ENCODE measurements at places on chromosomes 13 and 19.
A peak's percentile ranks its signal among the peaks of the same experiment; 100 is the strongest.

- no peak for DNase-seq
These were observed 111.2 kb downstream of the KCNRG start for GRCh38 chr13:50126263-50126992.

DNA sequence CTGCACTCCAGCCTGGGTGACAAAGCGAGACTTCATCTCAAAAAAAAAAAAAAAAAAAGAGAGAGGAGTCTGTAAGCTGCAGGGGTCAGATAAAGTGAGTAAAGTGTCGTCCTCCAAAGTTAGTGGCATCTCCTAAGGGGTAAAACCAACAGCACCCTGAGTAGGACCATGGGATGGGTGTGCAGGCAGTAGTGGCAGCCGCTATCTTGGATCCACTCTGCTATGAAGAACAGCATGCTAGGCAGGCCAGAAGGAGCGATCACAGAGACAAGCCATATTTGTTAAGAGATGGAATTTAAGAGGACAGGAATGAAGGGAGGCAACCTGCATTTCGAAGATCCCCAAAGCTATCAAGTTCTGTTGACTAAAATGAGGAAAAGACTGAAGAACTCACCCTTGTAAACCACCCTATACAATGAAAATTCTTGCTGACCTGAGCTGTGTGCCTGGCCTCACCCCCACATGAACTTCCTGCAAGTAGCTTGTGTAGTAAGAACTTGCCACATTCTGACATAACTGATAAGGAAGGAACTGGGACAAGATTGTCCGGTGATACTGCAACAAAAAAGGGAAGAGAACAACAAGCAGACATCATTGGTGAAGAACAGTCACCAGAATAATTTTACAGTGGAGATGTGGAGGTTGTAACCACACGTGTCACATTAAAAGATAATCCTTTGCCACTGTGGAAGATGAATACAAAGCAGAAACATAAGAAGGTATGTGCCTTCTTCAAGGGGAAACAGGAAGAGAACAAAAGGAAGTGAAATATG is 16.2 kb downstream of the DPY19L3 start:
- DNase-seq = no peak

DNA sequence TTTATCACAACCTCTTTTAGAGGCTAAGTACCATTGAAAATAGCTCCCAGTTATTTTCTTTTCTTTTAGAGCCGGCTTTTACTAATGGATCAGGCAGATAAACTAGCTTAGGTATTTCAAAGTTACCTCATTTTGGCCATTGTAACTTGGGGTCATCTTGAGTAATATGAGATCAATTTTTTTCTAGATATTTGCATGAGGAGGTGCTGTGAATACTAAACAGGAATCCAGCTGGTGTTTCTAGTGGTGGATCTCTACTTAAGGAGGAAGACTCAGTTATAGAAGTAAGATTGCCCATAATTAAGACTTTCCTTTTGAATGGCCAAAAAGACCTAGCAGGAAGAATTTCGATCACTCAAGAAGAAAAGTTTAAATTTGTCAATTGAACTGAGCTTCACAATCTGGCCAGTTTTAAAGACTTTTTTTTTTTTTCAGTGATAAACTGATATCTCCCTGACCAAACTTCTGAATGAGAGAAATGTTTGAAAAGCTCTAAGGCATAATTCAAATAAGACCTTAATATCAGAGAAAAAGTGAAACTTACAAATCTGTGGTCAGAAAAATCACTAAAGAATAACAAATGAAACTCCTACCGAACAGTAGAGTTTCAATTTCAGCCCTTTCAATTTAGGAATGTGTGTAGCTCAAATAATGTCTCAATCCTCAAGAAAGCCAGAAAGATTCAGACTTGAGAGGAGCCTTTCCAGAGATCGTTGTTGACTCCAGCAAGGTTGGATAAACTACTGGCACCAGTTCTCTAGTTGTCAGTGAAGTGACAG is 11.6 kb upstream of the NAA16 start:
- DNase-seq = no peak

- DNase-seq = peak; percentile 86
These were observed at the start of gene ZNF790 for GRCh38 chr19:36837906-36838783. ZNF790 (minus strand) TSS chr19:36838387; CDS start chr19:36825619, 12,768 bp downstream.

DNA sequence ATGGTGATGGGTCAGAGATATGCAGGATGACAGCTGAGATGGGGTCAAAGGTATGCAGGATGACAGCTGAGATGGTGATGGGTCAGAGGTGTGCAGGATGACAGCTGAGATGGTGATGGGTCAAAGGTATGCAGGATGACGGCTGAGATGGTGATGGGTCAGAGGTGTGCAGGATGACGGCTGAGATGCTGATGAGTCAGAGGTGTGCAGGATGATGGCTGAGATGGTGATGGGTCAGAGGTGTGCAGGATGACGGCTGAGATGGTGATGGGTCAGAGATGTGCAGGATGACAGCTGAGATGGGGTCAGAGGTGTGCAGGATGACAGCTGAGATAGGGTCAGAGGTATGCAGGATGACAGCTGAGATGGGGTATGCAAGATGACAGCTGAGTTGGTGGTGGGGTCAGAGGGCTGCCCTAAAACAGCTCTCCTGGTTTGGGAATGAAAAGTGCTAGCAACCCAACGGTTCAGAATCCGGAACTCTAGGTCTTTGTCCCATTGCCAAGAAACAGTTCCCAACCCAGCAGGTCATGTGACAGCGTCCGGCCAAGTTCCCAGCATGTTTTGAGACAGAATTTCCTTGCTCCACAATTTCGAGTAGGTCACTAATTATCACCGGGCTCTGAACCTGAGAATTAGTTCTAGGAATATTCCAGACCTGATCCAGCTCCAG is 3.2 kb downstream of the SELENOW start:
- DNase-seq = no peak

DNA sequence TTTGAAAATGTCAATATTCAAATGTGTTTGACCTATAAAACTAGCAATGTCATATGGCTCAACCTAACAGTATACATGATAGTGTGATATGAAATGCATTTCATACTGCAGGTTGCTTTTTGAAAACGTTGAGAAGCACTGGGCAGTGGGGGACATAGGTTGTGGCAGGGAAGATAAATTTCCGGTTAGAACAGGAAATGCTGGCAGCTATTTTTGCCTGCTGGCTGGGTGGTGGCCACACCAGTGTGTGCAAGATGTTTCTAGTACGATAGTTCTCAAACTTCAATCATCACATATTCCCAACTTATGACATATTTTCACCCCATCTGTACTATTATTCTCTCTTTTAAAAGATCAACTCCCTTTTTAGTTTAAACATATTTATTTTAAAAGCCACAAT is 17.2 kb downstream of the FXYD5 start:
- no peak for DNase-seq

DNA sequence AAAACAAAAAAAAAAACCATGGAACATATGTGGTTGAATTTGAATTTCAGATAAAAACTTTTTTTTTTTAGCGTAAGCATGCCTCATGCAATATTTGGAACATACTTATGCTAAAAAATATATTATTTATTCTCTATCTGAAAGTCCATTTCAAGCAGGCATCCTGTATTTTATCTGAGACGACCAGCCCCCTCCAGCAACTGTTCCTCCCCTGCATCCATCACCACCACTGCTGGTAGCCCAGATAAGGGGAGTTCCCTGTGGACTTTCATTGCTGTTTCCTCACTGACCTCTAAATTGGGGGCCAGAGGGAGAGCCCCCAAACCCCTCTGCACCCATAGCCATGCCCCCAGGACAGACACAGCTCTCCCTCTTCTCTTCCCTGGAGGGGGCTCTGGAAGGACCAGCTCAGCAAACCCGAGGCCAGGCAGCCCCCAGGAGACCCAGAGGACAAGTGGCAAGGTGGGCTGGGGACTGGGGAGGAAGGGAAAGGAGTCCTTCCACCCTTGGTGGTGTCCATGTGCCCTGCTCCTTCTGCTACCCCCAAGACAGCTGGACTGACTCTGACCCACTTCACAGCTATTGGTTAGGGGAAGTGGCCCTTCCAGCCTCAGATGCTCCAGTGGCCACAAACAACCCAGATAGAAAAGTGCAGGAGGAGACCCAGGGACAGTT is 6.6 kb upstream of the SIGLEC12 start:
- no peak for DNase-seq

DNA sequence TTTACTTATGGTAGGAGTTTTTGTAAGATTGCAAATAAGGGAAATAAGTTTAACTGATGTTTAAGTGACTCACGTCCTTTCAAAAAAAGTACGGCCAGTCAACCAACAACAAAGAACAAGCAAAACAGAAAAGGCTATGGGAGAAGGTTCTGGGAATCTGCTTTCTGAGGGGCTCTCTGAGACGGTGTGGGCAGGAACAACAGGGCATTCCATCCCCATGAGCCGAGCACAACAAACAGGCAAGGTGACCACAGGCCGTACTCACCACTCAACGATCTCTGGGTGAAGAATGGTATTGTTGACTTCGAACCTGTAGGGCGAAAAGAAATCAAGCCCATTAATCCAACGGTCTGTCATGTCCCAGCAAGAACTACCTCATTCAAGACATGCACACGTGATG is 43.8 kb downstream of the PEPD start:
- no peak for DNase-seq

- peak; percentile 65 for DNase-seq
These were observed 751 bp downstream of the GRAMD1A start for GRCh38 chr19:35000647-35001501.

GRCh38 chr19:16309643-16310042 is 15.0 kb upstream of the KLF2 start:
- no peak for DNase-seq

DNA sequence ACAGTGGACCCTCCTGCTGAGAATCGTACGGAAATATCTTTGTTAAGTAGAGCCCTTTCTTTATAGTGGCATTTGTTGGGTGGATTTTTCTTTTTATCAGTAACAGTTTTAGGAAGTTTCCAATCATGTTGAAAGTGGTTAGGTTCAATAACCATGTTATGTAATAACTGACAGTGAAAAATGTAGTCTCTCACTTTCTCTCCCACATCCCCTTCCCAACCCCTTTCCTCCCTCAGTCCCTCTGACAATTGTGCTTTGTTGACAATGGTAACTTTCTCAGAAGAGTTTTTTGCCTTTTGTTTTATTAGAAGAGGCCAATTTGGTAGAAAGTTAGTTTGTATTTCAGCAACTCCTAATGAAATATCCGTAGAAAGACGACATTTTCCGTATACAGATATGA is 77.8 kb upstream of the SLAIN1 start:
- DNase-seq = no peak

DNA sequence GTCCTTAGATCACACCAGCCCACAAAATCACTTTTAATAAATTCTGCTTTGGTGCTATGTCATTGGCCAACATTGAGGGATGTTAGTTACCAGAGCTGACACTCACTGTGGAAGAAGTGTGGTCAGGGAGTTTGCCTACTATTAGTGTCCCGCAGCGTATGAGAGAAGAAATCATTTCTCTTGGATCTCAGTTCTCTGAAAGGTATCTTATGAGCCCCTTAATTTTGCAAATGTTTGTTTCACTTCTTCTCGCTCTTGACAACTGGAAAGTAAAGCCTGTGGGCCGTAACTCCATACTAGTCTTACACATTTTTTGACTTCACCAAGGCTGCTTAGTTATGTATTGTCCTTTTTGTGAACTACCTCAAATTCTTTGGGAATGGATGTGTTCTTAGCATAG is 80.9 kb downstream of the FLT1 start:
- DNase-seq = no peak

DNA sequence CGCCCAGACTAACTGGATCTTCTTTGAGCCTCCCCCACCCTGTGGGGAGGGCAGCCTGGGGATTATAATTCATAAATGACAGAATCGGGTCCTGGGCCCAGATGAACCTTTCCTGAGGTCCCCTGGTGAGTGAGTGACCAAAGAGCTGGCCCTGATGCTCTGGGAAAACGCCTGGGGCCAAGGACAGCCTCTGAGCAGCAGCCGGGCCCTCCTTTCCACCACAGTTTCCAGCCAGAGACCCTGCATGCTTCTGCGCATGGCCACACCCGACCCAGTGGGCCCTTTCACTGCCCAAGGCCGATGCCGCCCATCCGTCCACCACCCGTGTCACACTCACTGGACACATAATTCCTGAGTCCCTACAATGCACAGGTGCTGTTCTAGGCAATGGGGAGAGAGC is 43.6 kb upstream of the CCNE1 start:
- no peak for DNase-seq

- no peak for DNase-seq
These were observed 583 bp downstream of the AKAP8L start for GRCh38 chr19:15418231-15418578.

DNA sequence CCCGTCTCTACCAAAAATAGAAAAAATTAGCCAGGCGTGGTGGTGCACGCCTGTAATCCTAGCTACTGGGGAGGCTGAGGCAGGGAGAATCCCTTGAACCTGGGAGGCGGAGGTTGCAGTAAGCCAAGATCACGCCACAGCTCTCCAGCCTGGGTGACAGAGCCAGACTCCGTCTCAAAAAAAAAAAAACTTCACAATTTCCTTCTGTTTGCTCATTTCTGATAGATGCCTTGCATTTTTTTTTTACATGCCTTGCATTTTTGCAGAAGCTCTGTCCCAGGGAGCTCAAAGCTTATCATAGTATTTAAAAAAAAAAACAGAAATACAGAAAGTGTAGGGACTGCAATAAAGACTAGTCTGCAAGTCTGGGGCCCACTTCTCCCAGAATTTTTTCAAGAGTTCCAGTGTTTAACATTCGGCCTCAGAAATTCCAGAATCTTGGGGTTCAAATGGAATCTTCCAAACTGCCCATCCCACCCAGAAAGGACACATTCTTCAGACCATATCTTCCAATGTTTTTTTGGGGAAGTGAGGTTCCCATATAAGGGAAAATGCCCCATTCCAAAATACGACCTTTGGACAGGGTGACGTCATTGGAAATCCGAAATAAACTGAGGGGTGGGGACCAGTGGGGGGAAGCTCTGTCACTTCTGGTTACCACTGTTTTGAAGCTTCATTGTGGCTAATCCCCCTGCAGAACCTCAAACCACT is 17.2 kb upstream of the RAB8A start:
- DNase-seq = no peak

DNA sequence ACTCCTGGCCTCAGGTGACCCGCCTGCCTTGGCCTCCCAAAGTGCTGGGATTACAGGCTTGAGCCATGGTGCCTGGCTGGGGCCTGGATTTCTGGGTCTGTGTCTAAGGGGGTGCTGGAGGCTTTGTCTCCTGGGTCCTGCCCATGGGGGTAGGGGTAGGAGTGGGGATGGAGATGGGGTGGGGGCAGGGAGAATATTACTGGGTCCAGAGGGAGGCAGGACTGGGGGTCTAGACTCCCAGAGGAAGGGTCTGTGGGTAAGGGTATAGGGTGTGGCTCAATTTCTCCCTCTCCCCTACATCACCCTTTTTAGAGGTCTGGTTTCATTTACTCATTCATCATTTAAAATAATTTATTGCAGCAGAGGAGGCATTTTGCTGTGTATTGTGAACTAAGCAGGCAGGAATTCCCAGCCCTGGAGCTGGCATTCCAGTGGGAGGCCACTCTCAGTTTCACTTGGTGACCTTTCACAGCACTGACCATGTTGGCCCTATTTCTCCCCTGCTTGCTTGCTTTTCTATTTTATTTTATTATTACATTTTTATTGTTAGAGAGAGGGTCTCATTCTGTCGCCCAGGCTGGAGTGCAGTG is 810 bp upstream of the NFKBID start:
- DNase-seq = no peak
